ENCODE measurements at places on chromosomes 11 and 22.
A peak's percentile ranks its signal among the peaks of the same experiment; 100 is the strongest.

DNA sequence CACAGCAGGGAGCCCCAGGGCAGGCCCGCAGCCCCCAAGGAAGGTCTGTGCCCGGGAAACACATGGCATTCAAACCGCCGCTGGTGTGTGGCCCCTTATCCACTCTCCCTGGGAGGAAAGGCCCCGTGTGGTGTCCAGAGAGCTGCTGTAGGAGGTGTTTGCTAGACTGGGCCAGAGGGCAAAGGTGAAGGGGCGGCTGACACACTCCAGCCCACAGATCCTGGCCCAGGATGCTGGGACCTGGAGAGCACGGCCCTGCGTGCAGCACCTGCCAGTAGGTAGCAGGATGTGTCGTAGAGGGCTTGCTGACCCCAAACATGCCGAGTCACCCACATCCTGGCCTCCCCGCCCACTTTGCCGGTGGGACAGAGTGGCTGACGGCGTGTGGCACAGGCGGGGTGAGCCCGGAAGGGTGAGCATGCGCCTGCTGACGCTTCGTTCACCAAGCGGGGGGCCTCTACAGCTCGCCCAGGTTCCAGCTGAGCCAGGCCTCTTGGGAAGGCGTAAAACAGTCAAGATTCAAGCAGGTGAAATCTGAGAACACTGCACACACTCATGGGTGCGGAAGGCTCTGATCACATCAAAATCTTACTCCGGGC, 11.0 kb downstream of the OSBPL5 start:
- DNase-seq: no peak

GRCh38 chr11:85123752-85124231, 503.4 kb downstream of the DLG2 start:
- no peak for DNase-seq

DNA sequence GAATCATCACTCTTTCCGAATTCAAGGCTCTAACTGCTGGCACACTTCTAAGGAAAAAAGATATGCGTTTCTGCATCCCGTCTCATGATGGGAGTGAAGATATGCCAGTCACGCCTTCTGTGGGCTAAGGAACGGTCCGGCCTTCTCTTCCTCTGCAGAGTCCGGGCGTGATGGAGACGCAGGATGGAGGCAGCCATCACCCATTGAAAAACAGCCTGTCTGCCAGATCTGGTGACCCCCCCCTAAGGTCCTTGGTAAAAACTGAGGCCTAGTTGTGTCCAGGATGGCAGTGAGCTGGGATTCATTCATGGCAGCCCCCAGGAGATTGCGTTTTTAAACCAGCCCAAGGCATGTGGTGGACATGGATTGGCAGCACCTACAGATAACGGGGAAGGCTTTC, 6.9 kb upstream of the EFCAB6 start:
- no peak for DNase-seq

DNA sequence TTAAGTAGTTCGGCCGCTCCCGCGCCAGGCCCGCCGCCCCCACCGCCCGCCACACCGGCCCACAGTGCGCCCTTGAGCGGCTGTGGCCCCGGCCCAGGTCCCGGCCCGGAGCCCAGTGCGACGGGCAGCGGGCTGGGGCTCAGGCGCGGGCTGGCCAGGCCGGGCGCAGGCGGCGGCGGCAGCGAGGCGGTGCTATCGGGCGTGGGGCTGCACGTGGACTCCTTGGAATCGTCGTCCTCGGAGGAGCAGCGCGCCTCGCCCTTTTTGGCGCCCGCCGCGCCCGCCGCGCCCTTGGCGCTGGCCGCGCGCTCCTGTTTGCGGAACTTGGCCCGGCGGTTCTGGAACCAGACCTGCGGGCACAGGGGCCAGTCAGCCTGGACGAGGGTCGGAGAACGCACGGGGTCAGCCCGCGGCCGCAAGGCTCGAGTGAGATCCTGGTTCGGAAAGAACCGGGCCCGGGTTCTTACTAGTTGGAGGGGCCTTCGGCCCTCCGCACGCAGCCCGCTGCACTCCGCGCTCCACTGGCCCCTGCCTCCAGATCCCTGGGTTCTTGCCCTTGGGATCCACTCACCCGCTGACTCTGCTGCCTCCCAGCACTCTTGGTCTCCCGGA, 4.0 kb downstream of the PHOX2A start:
- DNase-seq: peak; percentile 45

DNA sequence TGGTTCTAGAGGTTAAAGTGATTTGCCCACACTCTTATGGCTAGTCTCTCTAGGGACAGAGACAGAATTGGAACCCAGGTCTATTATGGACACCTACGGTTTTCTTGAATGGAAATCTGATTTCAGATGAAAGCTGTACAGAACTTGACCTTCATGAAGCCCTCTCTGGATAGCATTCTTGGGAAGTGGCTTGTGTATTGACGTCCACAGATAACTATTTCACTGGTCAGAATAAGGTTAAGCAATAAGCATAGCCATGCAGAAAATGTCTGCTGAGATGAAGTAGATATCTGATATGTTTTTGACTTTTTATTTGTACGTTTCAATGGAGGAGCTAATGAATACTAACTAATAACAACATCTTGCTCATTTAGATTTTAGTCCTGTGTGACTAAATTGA, 1.1 kb downstream of the TLCD5 start:
- DNase-seq: no peak

DNA sequence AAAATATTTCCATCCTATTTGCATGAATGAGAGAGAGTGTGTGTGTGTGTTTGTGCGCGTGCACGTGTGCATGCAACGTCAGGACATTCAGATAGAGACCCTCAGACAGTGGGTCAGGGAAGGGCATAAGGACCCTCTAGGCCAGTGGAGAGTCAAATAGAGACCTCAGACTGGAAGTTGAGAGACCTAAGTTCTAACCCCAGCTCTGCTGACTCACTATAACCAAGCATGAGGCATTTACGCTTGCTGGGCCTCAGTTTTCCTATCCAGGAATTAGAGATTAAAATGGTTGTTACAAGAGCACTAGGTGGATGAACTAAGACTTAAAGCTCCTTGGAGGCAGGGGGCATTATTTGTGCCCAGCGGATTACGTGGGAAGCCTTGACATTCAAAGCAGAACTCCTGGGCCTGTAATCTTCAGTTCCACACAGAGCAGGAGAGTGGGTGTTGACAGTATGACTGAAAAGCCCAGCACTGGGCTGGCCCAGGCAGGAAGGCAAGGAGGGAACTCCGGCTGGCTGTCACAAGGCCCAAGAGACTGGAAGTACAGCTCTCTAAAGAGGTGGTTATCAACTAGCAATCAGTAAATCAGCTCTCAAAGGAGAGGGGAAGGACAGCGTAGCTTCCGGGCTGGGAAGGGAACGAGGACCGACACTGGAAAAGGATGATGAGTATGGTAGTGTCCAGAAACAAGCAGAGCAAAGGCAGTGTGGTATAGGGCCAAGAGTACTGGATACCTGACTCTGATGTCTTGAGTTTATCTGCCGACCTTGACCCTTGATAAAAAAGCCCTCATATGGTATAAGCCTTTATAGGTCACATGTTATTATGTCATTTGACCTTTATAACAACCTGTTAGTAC, 9.2 kb downstream of the RHOG start:
- no peak for DNase-seq

DNA sequence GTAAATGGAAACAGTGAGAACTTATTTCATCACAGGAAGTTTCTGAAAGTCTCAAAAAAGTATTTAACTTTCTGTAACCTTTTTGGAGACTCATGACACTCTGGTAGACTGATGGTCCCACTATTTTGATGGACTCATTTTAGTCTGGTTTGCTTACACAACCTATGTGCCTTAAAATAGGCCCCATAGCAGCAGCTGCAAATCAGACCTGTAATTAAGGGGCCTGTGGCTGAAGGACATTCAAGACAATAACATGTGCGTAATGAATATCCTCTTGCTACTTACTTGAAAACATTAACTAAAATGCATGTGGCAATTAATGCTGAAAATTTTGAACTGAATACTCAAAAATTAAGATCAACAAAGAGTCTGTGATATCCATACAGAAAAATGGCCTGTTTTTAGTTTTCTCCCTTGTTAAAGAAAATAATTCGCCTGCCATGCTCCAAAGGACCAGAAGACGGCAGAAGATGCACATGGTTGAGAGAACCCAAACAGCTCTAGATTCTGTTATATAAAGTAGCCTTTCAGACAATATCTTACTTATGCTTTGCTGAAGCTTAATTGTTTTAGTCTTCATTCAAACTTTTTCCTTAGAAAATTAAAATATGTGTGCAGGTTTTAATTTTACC, 568.5 kb downstream of the KCNA4 start:
- DNase-seq: peak; percentile 47

- DNase-seq: no peak
These were observed 194.1 kb downstream of the MSANTD4 start for GRCh38 chr11:105827906-105828305.

DNA sequence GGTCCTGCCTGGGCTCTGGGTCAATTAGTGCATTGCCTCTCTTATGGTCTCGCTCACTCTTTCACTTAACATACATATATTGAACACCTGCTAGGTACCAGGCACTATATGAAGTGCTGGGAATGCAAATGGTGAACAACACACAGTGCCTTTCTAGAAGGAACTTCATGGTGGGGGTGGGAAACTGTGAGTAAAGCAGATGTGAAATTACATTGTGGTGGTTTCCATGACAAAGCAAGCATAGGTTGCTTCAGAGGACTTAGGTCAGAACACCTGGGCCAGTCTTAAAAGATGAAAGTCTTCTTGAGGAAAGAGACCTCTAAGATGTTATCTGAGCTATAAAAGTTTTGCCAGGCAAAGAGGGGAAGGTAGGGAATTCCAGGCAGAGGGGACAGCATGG, 231.3 kb downstream of the BUD13 start:
- DNase-seq: no peak

- peak; percentile 60 for DNase-seq
These were observed 875 bp downstream of the TCP11L1 start for GRCh38 chr11:33040033-33040861.

GRCh38 chr22:32476281-32477195, 1.9 kb downstream of the FBXO7 start:
- no peak for DNase-seq

GRCh38 chr11:2305788-2306451, 4.1 kb downstream of the TSPAN32 start:
- no peak for DNase-seq

DNA sequence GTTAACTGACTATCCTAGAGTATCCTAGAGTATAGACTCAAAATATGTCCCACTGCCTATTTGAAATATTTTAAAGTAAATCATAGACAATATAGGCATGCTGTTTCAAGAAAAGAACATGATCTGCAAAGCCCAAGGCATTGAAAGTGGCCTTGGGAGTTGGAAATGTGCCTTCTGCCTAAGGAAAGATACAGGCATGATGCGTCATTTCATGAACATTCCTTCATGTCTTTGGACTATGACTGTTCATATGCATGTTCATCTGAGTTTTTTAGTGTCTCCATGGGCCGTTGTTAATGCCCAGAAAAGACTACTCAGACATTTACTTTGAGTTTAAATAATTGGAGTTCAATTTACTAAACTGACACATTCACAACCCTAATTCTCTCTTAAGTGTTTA, 69.7 kb upstream of the PRDM11 start:
- DNase-seq: peak; percentile 35

DNA sequence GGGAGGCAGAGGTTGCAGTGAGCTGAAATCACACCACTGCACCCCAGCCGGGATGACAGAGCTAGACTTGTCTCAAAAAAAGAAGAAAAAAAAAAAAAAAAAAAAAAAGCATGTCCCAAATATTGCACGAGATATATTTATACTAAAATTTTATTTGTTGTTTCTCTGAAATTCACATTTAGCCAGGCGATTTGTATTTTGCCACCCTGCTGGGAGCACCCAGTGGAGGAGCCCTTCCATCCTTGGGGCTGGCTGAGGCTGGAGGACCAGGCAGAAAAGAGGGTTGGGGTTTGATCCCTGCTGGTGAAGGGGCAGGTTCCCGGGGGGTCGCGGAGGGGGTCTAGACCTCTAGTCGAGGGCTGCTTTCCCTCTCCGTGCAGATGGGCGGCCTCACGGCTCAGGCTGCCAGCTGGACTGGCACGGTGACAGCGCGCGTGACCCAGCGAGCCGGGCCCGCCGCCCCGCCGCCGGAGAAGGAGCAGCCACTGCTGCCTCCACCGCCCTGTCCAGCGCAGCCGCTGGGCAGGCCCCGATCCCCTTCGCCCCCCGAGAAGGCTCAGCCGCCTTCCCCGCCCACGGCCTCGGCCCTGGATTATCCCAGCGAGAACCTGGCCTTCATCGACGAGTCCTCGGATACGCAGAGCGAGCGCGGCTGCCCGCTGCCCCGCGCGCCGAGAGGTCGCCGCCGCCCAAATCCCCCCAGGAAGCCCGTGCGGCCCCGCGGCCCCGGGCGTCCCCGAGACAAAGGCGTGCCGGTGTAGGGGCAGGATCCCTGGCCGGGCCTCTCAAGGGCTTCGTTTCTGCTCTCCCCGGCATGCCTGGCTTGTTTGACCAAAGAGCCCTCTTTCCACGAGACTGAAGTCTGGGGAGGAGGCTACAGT, 952 bp upstream of the CATSPERZ start:
- no peak for DNase-seq

GRCh38 chr11:112172362-112172994, 2.8 kb upstream of the BCO2 start:
- peak; percentile 23 for DNase-seq

DNA sequence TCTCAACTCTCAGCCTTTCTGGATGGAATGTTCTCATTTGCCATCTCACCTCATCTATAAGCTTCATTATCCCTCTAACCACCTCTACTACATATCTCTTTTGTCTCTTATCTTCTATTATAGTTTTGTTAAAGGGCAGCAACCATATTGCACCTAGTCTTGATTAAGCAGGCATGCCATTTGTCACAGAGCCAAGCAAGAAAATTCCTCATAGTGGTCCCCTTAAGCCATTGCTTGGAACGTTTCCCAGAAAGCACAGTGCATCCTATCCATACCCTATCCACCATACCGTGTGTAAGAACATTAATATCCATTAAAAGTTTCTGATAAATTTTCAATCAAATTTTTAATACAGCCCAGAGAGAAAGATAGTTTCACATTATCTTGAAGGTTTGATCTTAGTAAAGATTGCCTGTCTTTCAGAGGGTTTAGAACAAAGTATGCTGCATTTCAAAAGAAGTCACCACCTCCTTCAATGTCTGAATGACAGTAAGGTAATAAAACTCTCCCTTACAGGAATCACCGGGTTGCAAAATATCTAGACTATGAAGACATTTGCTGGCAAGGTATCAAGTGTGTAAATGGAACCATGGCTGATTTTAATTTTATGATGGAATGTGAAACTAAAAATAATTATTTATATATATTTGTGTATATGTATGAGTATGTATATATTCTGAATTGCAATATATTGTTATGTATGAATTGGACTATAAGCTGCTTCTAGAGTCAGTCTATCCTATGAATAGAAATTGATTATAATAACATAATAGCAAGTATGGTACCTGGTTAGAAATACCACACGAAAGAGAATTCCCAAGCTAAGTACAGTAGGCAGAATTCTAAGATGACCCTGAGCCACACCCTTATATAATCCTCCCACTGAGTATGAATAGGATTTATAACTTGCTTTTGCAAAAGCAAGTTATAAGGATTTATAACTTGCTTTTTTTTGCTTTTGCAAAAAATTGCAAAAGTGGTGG, 1296.3 kb downstream of the LRRC4C start:
- DNase-seq: no peak

Data from epithelial cell of esophagus (primary cell).